Upper lobe of left lung (tissue), 6 donors: ENCODE measurements at places on chromosomes 1 and 21. TPM values are rescaled to one million over a fixed set of nuclear protein-coding genes. Genes with fewer than 3 reads are reported as not detected.

- DNase-seq: no peak
- H3K27ac ChIP-seq: no peak overlapping the region
- H3K4me1 ChIP-seq: peaks cover 7% of the 10 kb centered on the region
- no peaks in the 10 kb centered on the region for H3K36me3 ChIP-seq
- H3K27me3 ChIP-seq: no peaks in the 10 kb centered on the region
Observed at GRCh38 chr1:183319051-183319450, 99.1 kb downstream of the NMNAT2 start.

GRCh38 chr1:38476850-38477178, 382.8 kb downstream of the RRAGC start:
- H3K4me1 ChIP-seq: peaks cover 15% of the 10 kb centered on the region
- no peak for DNase-seq

DNA sequence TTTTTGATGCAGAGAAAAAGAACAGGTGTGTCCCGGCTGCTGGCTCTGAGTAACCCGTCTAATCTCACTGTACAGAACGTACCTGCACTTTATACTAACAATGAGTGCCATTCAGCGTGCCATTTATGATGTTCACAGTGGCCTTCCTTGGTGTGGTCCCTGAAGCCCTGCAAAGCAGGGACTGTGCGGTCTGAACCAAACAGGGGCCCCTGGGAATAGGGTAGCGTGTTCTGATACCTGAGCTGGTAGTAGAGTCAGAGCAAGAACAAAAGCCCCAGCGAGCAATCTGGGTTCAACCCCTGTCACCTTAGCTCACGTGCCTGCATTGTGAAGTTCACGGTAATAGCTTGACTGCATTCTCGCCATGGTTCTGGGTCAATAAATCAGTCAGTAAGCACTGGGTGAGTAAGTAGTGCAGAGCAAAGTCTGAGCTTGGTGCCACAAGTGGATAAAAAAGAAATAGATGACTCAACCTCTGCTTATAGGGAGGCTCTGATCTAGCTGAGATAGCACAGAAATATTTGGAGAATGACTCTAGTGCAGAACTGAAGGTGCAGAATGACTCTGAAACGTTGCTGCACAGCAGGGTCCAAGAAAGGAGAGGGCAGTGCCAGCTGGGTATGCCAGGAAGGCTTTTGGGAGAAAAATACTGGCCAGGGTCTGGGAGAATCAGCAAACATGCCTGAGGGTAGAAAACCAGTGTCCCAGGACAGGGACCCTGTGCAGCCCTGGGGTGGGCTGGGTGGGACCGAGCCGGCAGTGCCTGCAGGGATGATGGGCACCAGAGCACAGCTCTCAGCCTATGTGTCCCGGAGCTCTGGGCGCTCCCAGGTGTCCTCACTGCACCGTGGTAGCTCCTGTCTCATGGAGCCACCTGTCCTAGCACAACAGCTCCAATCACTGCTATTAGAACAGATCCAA, 125.9 kb downstream of the RHOU start:
- no peak overlapping the region for H3K27ac ChIP-seq
- H3K4me3 ChIP-seq: no peak overlapping the region
- H3K27me3 ChIP-seq: no peaks in the 10 kb centered on the region
- H3K4me1 ChIP-seq: peaks cover 5% of the 10 kb centered on the region

UBL4B gene
- total RNA-seq: not detected

KCNE2 gene
- not detected for total RNA-seq

FRRS1 gene
- 4.1 TPM for total RNA-seq

CCDC24 gene
- 14.5 TPM for total RNA-seq

- H3K36me3 ChIP-seq: no peaks in the 10 kb centered on the region
- no peak overlapping the region for H3K27ac ChIP-seq
- DNase-seq: no peak
- H3K4me3 ChIP-seq: no peak overlapping the region
Observed at GRCh38 chr1:230368871-230369270, 57.3 kb downstream of the PGBD5 start.

DNA sequence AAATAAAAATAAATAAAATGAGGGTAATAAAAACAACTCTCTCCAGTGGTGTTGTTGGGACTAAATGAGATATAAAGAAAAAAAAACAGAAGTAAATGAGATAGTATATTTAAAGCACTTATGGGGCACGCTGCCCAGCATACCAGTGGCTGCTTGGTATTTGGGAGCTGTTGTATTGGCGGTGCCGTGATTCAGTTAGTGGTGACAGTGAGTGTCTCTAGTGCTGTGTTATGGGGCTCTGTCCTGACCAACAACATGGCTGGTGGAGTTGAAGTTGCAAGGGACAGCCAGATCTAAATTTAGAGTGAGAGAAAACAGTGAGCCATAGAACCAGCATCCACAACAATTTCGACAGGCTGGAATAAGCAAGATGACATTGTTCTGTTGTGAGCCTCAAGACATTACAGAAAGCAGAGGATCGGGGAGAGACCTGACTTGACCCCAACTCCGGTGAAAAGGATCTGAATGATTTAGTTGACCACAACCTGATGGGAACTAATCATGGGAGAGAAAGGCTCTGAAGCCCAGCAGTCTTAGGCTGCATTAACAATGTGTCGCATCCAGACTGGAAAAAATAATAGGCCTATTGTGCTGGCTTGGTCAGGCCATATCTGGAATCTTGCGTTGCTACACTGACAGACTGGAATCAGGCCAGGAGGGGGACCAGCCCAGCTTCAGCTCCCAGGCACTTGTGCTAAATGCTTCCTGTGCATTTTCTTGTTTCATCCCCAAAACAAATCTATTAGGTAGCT, 2.4 kb upstream of the MFSD2A start:
- H3K27ac ChIP-seq: no peak overlapping the region
- no peaks in the 10 kb centered on the region for H3K27me3 ChIP-seq
- H3K36me3 ChIP-seq: no peaks in the 10 kb centered on the region
